GM20000 (cell line): ENCODE measurements at places on chromosomes 2 and 18.
A peak's percentile ranks its signal among the peaks of the same experiment; 100 is the strongest.

DNA sequence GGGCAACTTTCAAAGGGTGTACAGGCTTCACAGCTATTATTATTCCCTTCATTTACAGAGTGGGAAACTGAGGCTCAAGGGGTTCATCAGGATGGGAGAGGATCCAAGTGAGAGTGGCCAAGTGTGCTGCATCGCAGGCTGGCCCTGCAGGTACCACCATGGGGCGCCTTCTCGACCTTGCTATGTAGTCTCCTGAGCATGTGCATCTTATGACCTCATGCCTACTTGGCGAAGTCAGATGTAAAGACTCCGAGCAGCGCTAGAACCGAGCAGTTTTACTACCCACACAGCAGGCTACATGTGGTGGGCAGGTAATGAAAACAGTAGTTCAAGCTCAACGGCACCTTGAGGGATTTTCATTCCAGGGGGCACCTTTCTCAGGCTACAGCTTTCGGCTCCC, 42.0 kb downstream of the TFCP2L1 start:
- no peak for DNase-seq

GRCh38 chr2:171315781-171316180, 118.0 kb downstream of the METTL8 start:
- DNase-seq = no peak

- peak; percentile 52 for DNase-seq
Measured at GRCh38 chr2:59888015-59888414, 665.4 kb downstream of the BCL11A start.

- DNase-seq = peak; percentile 50
Measured at GRCh38 chr2:100104718-100105677, 37.4 kb downstream of the AFF3 start.

- DNase-seq = no peak
Measured at GRCh38 chr2:139465789-139466188, 685.6 kb upstream of the NXPH2 start.

GRCh38 chr18:54254265-54254758, 15.0 kb upstream of the POLI start:
- no peak for DNase-seq

- DNase-seq = no peak
Measured at GRCh38 chr2:154338352-154338967, 360.0 kb upstream of the KCNJ3 start.

GRCh38 chr2:104215269-104216161, 638.4 kb upstream of the POU3F3 start:
- no peak for DNase-seq

- DNase-seq = no peak
Measured at GRCh38 chr2:30763151-30763660, 44.0 kb downstream of the CAPN13 start.

GRCh38 chr18:60146220-60146960, 226.2 kb downstream of the MC4R start:
- no peak for DNase-seq

- DNase-seq = no peak
Measured at GRCh38 chr2:221314786-221315185, 257.3 kb downstream of the EPHA4 start.

- no peak for DNase-seq
Measured at GRCh38 chr2:217491271-217491670, 511.5 kb downstream of the TNS1 start.

DNA sequence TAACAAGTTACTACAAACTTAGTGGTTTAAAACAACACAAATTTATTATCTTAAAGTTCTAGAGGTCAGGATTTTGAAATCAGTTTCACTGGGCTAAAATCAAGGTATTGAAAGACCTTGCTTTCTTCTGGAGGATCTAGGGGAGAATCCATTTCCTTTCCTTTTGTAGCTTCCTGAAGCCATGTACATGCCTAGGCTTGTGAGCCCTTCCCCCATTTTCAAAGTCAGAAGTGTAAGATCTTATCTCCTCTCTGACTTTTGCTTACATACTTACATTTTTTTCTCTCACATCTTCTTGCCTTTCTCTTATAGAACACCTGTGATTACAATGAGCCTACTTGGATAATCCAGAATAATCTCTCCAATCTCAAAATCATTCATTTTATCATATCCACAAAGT, 78.7 kb upstream of the MBOAT2 start:
- DNase-seq = no peak

- no peak for DNase-seq
Measured at GRCh38 chr2:241750076-241750840, 15.8 kb downstream of the D2HGDH start.

- DNase-seq = no peak
Measured at GRCh38 chr18:44679914-44680272, 795 bp upstream of the SETBP1 start.

DNA sequence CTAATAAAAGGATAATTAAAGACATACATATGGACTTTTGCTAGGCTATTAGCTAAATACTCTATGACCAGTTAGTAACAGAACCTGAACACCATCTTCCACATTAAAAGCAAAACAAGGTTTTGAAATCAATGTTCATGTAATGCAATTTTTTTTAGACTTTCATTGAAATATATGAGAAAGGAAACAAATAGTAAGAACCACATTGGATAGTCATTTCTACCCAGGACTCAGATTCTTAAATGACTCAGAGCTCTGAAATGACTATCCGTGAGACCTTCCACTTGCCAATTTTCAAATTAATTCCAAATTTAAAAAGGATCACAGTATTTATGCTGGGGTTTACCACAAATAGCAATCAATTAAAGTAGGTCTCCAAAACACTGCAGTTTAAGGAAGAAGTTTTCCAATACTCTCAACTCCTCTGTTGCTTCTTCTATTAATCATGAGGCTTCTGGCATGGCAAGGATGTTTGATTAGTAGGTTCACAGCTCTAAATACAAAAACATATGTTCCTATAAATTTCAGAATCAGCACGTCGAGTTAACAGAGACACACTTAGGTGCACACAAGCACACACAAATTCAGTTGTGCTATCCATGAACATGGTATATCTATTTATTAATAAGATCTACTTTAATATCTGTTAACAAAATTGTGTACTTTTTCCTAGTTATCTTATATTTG, 841.0 kb downstream of the RNF144A start:
- peak; percentile 25 for DNase-seq

- DNase-seq = no peak
Measured at GRCh38 chr2:187390891-187391290, 57.2 kb downstream of the CALCRL start.

DNA sequence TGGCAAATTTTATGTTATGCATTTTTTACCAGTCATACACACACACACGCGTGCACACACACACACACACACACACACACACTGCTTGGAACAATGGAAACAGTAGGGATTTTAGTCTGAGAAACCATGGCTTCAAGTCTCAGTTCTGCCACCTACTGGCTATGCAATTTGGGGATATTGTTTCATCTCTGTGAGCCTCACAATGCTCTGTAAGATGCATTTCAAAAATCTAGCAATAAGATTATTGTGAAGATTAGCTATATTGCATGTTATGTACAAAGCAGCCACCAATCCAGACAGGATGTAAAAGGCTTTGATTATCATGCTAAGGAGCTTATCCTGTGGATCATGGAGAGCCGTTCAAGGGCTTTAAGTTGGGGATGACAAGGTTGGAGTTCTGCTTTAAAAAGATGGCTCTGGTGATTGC, 401.4 kb downstream of the NBAS start:
- peak; percentile 26 for DNase-seq

- no peak for DNase-seq
Measured at GRCh38 chr18:5167831-5168230, 29.2 kb downstream of the AKAIN1 start.
